ENCODE measurements at places on chromosomes 3 and 15.
A peak's percentile ranks its signal among the peaks of the same experiment; 100 is the strongest.

- no peak for DNase-seq
Observed at GRCh38 chr3:189664311-189664710, 33.1 kb downstream of the TP63 start.

DNA sequence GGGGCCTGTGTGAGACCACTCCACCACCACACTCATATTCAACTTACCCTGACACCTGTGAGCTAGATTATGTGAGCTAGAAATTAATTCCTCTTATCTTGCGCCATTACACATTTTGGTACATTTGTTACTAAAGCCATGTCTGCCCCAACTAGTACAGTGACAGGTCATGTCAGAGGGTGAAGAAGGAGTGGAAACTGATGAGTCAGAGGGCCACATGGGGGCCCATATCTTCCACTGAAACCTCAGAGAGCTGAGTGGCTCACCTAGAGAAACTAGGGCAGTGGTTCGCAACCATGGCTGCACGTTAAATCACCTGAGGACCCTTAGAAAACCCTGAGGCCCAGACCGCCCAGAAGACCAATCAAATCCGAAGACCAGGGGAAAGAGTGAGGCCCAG lies 15.7 kb upstream of the MEF2A start:
- no peak for DNase-seq

DNA sequence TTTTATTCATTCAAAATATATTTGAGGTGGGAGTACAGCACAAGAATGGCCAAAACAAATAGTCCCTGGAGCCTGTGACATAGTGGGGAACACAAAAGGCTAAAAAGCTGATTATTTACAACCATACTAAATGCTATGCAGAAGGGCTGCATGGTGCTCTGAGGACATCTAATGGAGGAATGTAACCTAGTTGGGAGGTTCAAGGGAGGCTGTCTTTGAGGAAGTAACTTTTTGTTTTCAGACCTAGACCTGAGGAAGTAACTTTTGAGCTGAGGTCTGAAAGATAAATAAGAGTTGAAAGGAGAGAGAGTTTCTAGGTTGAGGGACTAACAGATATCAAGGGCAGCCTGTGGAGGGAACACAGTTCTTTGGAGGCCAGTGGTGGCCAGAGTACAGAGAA lies 34.8 kb upstream of the RASA2 start:
- DNase-seq, result peak; percentile 42

- no peak for DNase-seq
Observed at GRCh38 chr3:8713901-8714759, 19.5 kb upstream of the CAV3 start.

- no peak for DNase-seq
Observed at GRCh38 chr3:27176256-27176655, 192.9 kb downstream of the NEK10 start.

DNA sequence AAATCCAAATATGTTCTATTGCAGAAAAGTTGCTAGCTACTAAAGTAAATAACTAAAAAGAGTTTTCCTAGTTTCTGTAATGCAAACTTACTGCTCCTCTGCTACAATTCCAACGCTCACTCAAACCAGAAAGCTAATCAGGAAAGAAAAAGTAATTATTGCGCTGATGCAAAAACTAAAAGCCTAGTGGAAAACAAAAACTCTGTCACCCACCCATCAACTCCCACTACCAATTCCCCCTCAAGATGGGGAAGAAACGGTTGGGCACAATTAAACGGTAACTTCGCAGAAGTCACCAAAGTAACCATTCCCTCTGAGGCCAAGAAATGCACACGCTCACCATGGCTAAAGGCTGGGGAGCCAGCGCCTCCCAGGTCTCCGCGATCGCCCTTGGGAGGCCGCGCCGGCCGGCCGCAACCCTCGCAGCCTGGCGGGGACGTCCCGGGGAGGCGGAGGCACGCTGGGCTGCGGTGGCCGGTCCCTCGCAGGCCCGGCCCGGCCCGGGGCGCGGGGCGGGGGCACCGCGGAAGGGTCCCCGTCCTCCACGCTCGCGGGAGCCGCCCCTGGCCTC lies 684 bp downstream of the SLTM start:
- DNase-seq, result no peak

GRCh38 chr3:179882292-179882691 lies 154.4 kb downstream of the PEX5L start:
- DNase-seq, result no peak

DNA sequence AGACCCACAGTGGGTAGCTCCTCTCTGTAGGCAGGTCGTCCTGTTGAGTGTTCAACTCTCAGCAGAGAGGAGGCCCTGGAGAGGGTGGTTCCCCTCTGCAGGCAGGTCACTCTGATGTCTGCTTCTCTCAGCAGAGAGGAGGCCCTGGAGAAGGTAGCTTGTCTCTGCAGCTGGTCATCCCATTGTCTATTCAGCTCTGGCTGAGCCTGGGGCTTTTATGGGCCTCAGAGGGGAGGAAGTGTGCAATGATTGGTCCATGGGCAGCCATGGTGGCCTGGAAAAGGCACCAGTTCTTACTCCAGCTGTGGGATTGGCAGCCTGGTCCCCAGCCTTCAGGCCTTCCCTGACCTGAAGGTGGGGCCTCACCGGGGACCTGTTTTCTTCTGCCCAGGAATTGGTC lies 52.9 kb downstream of the PPCDC start:
- DNase-seq, result no peak

DNA sequence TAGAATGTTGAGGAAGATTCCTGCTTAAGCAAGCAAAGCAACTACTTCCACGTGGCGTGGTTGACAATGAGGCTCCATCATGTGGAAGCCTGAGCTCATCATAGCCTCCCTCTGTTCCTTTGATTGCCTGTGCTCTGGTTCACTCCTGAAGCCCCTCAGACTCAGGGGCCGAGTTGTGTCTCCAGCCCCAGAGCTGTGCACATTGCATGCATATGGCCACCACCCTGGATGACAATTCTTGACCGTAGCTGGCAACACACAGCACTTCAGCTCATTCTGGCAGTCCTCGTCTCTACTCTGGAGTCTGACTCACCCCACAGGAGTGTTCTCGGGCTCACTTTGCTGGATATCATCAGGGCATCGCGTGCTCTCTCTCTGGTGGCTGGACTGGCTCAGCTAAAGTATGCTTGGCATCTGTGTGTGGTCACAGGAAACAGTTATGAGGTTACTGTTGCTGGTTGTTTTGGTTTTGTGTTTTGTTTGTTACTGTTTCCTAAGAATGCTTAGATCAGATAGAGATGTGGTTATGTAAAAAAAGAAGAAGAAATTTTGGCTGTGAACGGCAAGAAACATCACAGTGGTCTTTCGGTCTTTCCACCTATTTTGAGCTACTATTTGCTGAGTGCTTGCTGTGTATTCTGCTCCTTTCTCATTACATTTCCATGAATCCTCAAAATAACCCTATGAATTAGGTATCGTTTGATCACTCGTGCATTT lies 41.6 kb upstream of the MRPS22 start:
- no peak for DNase-seq

GRCh38 chr3:8201886-8202285 lies 299.7 kb upstream of the LMCD1 start:
- no peak for DNase-seq

GRCh38 chr15:31328428-31328968 lies 1.9 kb downstream of the KLF13 start:
- no peak for DNase-seq

DNA sequence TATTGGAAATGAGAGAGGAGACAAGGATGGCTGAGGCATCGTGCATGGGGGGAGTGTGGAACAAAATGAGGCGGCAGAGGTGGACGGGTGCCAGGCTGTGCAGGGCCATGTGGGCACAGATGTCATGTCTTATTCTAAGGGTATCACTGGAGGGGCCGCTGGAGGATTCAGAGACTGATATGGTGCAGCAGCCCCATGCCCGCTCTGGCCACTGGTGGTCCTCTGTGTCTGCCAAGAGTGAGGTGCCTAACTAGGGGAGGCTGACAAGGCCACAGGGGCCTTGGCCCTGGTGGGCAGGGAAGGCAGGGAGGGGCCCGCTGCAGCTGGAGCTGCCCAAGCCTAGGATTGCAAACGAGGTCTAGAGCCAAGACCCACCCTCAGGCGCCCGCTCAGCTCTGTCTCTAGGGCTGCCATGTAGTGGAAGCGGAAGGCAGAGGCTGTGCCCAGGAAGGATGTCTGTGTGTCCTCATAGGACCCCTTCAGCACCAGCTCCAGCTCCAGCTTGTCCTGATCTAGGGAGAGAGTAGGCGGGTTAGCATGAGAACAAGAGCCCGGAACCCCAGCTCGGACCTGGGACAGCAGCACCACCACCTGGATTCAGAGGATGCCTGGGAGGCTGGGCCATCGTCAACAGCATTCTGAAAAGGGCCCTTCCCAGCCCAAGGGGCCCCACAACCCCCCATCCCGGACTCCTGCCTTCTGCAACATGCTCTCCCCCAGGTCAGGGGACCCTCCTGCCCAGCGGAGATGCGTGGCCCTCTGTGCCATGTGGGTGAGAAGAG lies 11.3 kb downstream of the PLA2G4D start:
- no peak for DNase-seq

GRCh38 chr3:188602111-188602510 lies 448.2 kb downstream of the LPP start:
- DNase-seq, result no peak

GRCh38 chr15:40289140-40289775 lies 6.4 kb upstream of the ANKRD63 start:
- DNase-seq, result no peak

DNA sequence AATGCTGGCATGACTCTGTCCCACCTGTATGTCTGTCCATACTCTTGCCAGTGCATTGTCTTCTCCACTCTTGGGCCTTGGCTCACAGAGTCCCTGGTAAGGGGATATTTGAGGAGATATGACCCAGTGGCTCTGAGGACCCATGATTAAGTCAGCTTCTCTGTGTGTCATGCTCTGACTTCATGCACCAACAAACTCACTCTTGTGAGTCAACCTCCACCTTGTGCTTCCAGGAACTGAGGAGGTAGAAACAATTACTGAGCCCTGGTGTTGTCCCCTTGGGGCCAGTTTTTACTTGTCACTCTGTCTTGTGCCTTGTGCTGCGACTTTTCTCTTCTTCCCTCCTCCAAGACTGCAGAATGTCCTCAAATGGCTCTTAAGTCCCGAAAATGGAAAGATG lies 127.1 kb downstream of the ABHD5 start:
- no peak for DNase-seq

- no peak for DNase-seq
Observed at GRCh38 chr3:5115506-5116162, 6.5 kb upstream of the ARL8B start.

DNA sequence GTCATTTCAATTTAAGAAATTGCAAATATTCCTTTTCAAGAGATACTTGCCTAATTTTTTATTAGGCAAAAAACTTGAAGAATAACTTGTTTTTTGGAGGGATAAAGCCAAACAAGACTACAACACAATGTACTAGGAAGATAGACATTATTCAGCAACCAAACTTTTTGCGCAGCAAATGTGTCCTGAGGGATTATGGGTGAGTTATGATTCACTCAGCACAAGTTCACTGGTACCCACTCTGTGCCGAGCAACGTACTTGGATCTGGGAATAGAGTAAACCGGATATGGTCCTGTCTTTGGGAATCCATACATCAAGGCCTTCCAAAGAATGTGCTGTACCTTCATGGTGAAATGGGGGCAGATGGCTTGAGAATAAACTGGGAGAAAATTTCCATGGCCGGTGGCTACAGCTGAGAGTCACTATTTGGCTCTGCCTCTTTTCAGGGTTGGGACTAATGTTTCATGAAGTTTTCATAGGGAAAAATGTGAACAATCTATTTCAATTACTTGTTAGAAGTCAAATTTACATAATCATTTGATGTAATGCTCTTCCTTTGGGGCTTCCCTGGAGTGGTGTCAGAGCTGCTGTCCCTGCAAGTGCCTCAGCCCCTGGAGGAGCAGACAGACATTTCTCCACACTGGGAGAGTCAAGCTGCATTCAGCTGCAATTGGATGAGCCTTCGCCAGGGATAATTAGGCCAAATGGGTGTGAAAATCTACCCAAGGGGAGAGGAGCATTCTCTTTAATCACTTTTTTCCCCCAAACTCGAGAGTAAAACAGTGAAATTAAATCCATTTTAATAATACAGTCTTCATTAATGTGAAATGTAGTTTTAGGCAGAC lies 315.2 kb downstream of the CLSTN2 start:
- no peak for DNase-seq

DNA sequence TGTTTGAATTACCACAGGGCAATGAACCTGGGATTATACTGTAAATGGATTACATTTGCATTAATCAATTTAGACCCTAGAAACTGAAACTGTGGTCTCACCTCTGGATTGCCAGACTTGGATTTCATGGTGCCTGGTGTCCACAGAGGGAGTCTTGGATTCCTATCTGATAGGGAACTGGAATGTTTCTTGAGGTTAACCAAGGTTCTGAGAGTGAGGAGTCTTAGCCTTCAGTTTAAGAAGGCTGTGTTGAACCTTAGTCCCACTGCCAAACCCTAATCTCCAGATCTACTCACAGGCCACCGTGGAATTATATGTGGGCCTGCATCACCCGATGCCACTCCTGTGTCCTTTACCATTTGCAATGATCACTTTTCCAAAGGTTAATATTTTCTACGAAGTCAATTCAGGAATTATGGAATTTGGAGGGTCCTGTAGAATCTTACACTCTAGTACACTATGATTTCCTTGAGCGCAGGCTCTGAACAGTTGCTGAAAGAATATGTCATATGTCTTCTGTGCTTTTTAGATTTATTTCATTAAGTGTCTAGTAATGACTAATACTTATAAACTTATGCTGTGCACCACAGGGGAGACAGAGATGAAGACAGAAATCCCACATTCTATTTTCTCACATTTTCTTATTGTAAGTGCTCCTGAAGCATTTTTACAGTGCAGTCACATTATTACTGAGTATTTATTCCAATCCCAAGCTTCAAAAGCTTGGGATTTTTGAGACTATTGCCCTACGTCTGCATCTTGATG lies 87.9 kb downstream of the EFL1 start:
- no peak for DNase-seq

GRCh38 chr3:183224180-183224970 lies 28.7 kb upstream of the B3GNT5 start:
- no peak for DNase-seq

DNA sequence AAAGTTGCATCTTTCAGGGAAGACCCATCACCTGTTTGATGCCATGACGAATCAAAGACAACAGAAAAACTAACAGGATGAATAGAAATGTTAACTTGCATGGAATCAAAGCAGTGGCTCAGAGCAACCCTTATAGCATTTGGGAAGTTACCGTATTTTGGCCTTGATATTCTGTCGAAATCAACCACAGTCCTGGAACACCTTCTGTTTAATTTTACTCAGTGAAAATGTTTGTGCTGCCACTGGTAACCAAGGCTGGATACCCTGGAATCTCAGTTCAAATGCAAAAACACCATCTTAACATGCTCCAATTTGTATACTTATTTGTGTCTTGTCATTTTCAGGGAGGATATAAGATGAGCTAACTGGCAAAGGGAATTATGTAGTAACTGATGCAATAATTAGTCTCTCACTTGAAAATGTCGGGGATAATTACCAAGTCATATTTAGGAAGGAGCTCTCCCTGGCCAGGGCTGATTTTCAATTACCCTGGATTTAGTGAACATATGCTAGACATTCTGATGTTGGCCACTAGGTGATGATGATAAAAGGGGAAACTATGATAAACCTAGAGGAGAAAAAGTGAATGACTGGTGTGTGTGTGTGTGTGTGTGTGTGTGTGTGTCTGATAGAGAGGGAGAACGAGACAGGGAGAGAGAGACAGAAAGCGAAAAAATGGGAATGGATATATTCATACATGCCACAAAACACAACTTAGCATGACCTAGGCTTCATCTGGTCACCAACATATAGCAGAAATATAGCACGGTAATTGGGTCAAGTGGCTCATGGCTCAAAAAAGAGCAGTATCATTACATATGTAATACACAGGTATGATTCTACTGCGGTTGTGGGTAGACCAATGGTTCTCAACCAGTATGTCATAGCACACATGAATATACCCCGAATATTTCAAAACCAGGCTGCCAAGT lies 19.0 kb upstream of the PRICKLE2 start:
- DNase-seq, result no peak

GRCh38 chr3:1103525-1103924 lies 10.7 kb downstream of the CNTN6 start:
- no peak for DNase-seq
